ENCODE measurements at places on chromosomes 12 and 14.

- peak overlapping the region; percentile 84 for H3K4me3 ChIP-seq
- H3K4me1 ChIP-seq: peaks cover 9% of the 10 kb centered on the region
- no peaks in the 10 kb centered on the region for H3K36me3 ChIP-seq
- H3K27ac ChIP-seq: no peak overlapping the region
Observed at GRCh38 chr12:68932128-68932960, 627 bp downstream of the CPM start.

DNA sequence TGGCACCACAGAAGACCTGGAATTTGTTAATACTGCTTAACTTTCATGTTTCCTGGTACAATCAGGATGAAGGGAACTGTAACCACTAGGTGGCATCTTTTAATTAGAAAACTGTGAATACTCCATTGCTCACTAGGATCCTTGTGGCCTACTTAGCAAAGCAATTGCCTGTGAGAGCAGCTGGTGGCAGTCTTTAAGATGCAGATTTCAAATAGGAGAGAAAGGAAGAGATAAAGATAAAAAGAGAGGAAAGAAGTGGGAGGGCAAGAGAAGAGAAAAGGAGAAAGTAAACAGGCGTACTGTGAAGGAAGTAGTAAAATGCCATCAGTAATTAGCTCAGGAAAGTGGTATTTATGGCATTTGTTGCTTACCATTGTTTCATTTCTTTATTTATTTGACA is 114.5 kb downstream of the RAD51B start:
- no peak overlapping the region for H3K4me3 ChIP-seq
- peak; percentile 10 for DNase-seq
- peaks cover 29% of the 10 kb centered on the region for H3K36me3 ChIP-seq
- peaks cover 41% of the 10 kb centered on the region for H3K4me1 ChIP-seq

DNA sequence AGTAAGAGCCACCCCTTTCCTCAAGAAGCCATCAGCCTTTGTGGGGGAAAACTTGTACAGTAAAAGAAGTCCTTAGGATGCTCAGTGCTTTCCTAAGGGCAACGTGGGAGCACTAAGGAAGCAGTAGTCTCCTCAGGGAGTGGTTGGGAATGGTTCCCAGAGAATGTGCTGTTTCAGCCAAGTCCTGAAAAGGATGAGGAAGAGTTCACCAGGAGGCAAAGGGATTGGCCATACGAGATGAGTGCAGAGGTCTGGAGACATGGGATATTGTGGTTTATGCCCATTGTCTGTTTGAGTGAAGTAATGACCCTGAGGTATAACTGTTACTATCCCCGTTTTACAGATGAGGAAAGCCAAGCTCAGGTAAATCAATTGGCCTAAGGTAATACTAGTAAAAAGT is 86.0 kb upstream of the ATF1 start:
- H3K27me3 ChIP-seq: no peaks in the 10 kb centered on the region
- peaks cover 69% of the 10 kb centered on the region for H3K36me3 ChIP-seq
- DNase-seq: no peak

- H3K4me3 ChIP-seq: no peak overlapping the region
- H3K4me1 ChIP-seq: no peaks in the 10 kb centered on the region
- peaks cover 32% of the 10 kb centered on the region for H3K36me3 ChIP-seq
- H3K27me3 ChIP-seq: no peaks in the 10 kb centered on the region
Observed at GRCh38 chr12:62520361-62520760, 53.7 kb downstream of the MON2 start.

DNA sequence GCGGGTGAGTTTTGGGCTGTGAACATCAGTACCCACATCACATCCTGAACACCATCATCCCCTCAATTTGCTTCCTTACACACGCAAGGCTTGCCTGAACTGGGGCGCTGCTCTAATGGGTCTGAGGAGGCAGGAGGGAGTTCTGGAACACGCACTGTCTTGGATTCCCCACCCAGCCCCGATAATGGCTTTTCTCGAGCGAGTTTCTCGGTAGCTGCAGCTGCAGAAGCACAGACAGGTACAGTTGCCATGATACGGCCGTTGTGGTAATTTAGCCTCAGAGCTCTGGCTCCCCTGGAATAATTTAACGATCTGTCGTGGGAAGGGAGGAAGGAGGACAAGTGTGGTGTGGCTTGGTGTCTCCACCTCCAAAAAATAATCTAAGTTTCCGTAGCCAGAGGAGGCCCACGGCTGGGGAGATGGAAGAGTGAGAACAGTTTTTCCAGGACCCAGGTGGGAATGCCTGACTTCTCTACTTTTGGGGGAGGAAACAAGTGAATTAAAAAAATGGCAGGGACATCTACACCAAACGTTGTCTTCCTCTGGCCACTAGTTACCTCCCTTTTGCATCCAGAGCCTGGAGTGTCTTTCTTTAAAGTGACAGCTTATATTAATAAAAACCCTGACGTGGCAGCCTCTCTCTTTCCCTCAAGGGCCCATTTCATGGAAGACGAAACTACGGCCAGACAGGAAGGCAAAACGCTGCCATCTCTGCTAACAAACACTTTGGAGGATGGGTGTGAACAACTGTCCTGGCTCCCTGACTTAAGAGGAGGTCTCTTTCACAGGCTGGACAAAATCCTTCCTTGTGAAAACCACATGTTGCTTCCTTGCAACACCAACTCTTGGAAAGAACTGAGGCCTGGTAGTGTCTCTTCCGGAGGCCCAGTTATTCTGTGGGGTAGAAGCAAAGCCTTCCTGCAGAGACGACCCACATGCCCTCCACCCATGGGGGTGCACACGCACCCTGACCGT is 84.8 kb downstream of the RBM19 start:
- H3K4me1 ChIP-seq: peaks cover 38% of the 10 kb centered on the region
- H3K27ac ChIP-seq: peak overlapping the region; percentile 67
- H3K27me3 ChIP-seq: peaks cover 3% of the 10 kb centered on the region
- no peak for DNase-seq
- peaks cover 38% of the 10 kb centered on the region for H3K36me3 ChIP-seq

DNA sequence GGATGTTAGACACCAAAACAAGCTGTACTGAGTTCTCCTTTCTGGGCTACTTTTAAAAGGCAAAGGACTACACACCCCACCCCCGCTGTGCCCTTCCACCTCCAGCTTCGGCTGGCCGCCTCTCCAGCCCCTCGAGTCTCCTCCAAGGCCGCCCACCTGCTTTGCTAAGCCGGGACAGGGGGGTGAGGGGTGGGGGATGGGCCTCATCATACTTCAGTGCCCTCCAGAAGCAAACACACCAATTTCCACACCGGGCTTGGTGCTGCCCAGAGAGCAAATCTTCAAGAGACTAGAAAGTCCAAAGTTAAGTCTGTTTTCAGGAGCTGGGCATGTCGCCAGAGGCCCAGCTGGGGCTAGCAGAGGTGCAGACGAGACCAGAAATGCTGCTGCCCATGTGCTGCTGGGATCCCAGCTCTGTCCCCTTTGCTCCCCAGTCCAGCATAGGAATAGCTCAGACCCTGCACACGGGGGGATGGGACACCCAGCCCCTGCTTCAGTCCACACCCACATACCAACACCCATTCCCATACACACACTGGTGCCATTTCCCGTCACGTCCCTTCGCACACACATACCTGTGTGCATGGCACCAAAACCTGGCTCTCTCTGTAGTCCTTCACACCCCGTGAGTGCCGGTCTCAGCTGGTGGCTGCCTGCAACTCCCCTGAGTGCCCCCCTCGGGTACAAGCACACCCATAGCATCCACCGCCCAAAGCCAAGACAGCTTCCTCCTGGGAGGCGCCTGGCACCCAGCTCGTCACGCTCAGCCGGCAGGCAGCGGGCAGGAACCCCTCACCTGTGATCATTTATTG is 1.0 kb downstream of the SLC6A12 start:
- H3K27ac ChIP-seq: no peak overlapping the region
- H3K4me3 ChIP-seq: peak overlapping the region; percentile 24
- peaks cover 75% of the 10 kb centered on the region for H3K4me1 ChIP-seq
- no peak for DNase-seq
- H3K36me3 ChIP-seq: no peaks in the 10 kb centered on the region

GRCh38 chr12:47411966-47412365 is 293.9 kb downstream of the RPAP3 start:
- H3K4me1 ChIP-seq: no peaks in the 10 kb centered on the region
- DNase-seq: no peak
- H3K27ac ChIP-seq: no peak overlapping the region
- H3K36me3 ChIP-seq: no peaks in the 10 kb centered on the region
- H3K27me3 ChIP-seq: no peaks in the 10 kb centered on the region

DNA sequence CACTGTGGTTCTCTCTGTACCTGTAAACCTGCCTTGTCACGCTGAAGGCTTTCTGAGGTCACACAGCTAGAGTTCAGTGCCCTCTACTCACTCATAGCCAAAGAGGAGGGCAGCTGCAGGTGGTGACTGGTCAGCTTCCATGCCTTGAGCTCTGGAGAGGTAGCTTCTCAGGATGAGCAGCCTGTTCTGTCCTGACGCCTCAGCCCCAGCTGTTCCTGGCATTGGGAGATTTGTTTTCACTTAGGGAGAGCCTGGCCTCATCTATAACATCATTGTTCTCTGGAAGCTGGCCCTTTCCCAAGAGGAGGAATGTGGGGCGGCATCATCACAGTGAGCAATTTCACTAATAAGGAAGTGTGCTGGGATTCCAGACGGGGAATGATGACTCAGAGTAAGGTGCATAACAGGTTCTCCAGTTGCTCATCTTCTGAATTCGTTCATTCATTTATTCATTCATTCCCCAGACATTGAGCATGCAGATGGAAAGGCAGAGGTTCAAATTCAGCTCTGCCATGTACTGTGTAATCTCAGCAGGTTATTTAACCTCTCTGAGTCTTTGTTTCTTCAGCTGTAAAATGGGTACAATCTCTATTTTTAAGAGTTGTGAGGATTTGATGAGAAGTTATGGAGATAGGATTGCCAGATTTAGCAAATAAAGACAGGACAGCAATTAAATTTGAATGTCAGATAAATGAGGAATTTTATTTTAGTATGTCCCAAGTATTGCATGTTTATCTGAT is 255.8 kb upstream of the CRY1 start:
- DNase-seq: no peak
- no peak overlapping the region for H3K4me3 ChIP-seq
- peaks cover 30% of the 10 kb centered on the region for H3K27me3 ChIP-seq
- H3K4me1 ChIP-seq: no peaks in the 10 kb centered on the region
- peaks cover 10% of the 10 kb centered on the region for H3K36me3 ChIP-seq
- no peak overlapping the region for H3K27ac ChIP-seq

DNA sequence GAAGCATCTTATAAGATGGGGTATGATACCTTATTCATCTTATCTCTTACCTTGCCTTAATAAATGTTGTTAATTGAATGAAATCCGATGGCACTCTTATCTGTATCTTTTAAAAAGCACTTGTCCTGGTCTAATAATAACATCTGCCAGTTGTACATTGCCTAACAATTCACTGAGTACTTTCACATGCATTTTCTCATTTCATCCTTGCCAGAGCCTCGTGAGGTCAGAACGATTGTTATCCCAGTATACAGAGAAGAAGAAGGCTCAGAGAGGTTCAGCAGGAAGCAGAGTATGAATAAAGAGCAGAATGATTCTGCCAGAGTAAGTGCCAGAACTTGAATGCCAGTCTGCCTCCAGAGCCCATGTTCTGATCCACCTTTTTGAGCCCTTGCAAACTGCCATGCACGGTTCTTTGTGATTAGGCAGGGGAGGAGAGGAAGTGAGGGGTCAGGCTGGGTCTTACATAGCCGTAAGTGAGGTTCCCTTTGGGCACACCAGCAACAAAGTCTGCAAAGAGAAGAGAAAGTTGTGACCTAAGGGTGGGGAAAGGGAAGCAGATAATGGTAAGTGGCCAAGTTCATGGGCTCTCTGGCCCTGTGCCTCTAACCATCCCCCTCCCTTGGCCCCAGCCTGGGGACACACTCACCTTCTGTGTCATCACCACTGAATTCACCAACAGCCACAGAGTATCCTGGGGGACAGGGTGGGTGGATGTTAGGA is 11.7 kb downstream of the ITGA5 start:
- no peak overlapping the region for H3K4me3 ChIP-seq
- no peaks in the 10 kb centered on the region for H3K27me3 ChIP-seq
- H3K36me3 ChIP-seq: peaks cover 49% of the 10 kb centered on the region

DNA sequence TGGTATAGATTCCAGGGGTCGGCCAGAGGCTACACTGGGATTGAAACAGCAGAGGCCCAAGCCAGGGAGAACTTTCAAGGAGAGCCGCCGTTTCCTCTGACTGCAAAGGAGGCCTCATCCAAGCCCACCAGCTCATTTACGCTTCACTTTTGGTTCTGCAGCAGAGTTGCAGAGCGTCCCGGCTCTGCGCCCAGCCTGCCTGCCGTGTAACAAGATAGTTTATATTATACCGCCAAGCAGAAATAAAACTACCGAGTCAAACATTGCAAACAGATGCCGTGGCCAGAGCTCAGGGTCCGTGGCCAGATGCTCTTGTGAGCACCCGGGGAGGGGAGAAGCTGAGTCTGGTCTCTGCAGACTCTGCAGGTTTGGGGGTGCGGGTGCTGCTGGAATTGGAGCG is 60.7 kb upstream of the TBX3 start:
- peaks cover 50% of the 10 kb centered on the region for H3K4me1 ChIP-seq
- H3K27ac ChIP-seq: peak overlapping the region; percentile 89
- H3K27me3 ChIP-seq: peaks cover 58% of the 10 kb centered on the region
- no peaks in the 10 kb centered on the region for H3K36me3 ChIP-seq

GRCh38 chr12:75661908-75662307 is 150.5 kb upstream of the KRR1 start:
- H3K4me3 ChIP-seq: no peak overlapping the region
- H3K27me3 ChIP-seq: no peaks in the 10 kb centered on the region
- peaks cover 26% of the 10 kb centered on the region for H3K4me1 ChIP-seq
- H3K27ac ChIP-seq: no peak overlapping the region
- H3K36me3 ChIP-seq: no peaks in the 10 kb centered on the region

DNA sequence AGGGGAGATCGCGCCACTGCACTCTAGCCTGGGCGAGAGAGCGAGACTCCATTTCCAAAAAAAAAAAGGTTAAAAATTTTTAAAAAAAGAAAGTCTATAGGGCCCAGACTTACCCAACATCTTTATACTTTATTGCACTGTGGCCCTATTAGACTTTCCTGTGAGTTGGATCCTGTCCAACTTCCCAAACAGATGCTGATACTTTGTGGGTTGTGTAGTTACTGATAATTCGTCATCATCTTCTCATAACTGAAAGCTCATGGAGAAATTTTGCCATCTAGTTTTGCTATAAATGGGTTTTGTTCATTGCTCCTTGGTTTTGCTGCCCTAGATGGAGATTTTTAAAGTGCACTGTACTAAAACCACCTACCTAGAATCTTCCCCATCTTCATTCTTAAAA is 31.1 kb downstream of the APOBEC1 start:
- H3K27me3 ChIP-seq: peaks cover 31% of the 10 kb centered on the region
- H3K36me3 ChIP-seq: no peaks in the 10 kb centered on the region
- H3K4me1 ChIP-seq: peaks cover 17% of the 10 kb centered on the region
- no peak overlapping the region for H3K27ac ChIP-seq
- H3K4me3 ChIP-seq: no peak overlapping the region

- no peak for DNase-seq
- H3K27me3 ChIP-seq: peaks cover 7% of the 10 kb centered on the region
- H3K4me1 ChIP-seq: no peaks in the 10 kb centered on the region
Observed at GRCh38 chr14:38280081-38280480, 24.2 kb upstream of the CLEC14A start.

GRCh38 chr12:6044082-6044481 is 80.4 kb downstream of the VWF start:
- no peak for DNase-seq
- no peak overlapping the region for H3K4me3 ChIP-seq
- peaks cover 16% of the 10 kb centered on the region for H3K27me3 ChIP-seq
- peak overlapping the region; percentile 55 for H3K27ac ChIP-seq
- H3K4me1 ChIP-seq: no peaks in the 10 kb centered on the region
- H3K36me3 ChIP-seq: no peaks in the 10 kb centered on the region

GRCh38 chr12:49347311-49348193 is 864 bp downstream of the DNAJC22 start:
- peak; percentile 90 for DNase-seq
- H3K4me3 ChIP-seq: peak overlapping the region; percentile 78

GRCh38 chr12:77682488-77682887 is 148.2 kb upstream of the NAV3 start:
- H3K27ac ChIP-seq: no peak overlapping the region
- DNase-seq: no peak
- H3K36me3 ChIP-seq: no peaks in the 10 kb centered on the region
- H3K4me1 ChIP-seq: no peaks in the 10 kb centered on the region
